ENCODE measurements at places on chromosomes 16 and 17.

DNA sequence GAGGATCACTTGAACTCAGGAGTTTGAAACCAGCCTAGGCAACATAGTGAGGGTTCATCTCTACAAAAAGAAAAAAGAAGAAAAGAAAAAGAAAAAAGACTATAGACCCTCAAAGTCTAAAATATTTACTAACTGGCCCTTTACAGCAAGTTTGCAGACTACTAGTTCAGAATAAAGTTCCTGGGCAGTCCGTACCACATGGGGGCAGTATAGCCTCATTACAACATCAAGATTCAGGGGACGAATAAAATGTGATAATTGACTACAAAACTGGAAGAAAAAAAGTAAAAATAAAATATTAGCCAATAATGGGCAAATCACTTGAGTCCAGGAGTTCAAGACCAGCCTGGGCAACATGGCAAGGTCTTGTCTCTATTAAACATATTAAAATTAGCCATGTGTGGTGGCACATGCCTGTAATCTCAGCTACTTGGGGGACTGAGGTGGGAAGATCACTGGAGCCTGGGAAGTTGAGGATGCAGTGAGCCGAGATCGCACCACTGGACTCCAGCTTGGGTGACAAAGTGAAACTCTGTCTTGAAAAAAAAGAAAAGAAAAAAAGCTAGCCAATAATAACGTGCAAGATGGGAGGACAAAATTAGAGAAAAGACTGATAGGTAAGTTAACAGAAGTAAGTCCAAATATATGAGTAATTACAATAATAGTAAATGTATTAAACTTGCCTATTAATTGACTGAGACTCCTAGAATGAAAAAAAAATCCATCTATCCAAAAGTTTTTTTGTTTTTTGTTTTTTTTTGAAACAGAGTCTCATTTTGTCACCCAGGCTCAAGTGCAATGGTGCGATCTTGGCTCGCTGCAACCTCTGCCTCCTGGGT is 129.4 kb upstream of the SEC14L1 start:
- no peak for DNase-seq

GRCh38 chr16:6375465-6376075 is 957.1 kb upstream of the RBFOX1 start:
- peak; percentile 47 for DNase-seq

- no peak for DNase-seq
Observed at GRCh38 chr16:79419148-79419547, 181.4 kb downstream of the MAF start.

DNA sequence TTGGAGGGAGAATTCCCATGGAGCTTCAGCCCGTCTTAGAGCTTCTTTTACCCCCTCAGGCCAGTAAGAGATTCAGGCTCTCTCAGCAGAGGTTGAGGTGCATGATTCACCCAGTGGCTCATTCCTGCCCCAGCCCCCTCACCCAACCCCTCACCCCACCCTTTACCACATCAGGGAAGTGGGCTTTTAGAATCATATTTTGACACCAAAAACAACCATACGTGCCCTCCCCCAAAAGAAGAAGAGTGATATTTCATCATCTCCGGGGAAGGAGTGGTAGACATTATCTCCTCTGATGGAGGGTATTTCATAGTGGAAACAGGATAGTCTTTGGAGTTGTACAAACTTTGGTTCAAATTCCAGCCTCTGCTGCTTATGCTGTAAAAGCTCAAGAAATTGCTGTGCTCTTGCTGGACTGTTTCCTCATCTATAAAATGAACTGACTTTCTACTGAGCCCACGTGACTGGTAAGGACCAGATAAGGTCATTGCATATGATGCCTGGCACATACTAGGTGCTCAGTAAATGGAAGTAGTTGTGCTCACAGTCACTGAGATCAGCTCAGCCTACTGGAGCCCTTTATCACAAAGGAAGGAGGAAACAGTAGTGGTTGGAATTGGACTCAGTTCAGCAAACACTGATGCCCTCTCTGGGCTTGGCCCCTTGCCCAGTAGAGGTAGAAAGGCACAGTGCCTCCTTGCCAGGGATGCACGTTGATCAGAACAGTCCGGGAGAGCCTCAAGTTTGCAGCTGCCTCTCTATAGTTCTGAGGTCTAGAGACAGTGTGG is 18.3 kb upstream of the CCL5 start:
- DNase-seq, result no peak

GRCh38 chr16:75138636-75139035 is 9.7 kb upstream of the ZFP1 start:
- no peak for DNase-seq

GRCh38 chr16:80387318-80387921 is 153.4 kb upstream of the DYNLRB2 start:
- DNase-seq, result no peak

DNA sequence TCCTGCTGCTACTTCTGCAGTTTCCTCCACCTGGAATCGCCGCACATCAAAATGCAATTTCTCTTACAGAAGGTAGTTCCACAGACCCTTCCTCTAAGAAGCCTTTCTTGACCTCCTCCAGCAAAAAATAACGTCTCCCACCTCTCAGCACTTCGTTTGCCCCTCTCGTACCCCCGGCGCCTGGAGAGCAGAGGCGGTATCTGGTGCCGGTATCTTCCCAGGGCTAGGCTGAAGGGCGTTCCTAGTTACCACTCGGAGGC is 482 bp downstream of the DCTPP1 start:
- DNase-seq, result no peak
